AG04450 (cell line): ENCODE measurements at places on chromosomes 1 and 21. TPM values are rescaled to one million over a fixed set of nuclear protein-coding genes. Genes with fewer than 3 reads are reported as not detected.

- DNase-seq, result no peak
Observed at GRCh38 chr1:15283526-15283925, 36.5 kb downstream of the FHAD1 start.

DNA sequence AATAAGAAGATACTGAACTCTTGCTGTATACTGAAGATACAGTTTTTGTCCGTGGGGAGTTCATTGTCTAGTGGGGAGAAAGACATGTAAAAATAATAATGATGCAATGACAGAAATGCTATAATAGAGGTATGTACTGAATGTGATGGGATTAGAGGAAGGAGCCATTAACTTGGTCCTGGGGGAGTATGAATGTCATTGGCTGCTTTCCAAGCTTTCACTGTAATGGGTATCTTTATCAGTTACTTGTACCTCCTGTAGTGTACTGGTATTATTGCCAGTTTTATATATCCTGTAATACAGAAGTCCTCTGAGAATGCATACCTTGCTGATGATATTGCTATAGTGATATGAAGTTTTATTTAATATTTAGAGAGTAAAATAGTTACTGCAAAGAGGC, 7.4 kb downstream of the BTBD8 start:
- no peak for DNase-seq

The FAM167B gene
- 0.40 and 0.43 TPM in 2 replicates for polyA plus RNA-seq

The GBP2 gene
- polyA plus RNA-seq, result 56.8 and 67.9 TPM in 2 replicates

DNA sequence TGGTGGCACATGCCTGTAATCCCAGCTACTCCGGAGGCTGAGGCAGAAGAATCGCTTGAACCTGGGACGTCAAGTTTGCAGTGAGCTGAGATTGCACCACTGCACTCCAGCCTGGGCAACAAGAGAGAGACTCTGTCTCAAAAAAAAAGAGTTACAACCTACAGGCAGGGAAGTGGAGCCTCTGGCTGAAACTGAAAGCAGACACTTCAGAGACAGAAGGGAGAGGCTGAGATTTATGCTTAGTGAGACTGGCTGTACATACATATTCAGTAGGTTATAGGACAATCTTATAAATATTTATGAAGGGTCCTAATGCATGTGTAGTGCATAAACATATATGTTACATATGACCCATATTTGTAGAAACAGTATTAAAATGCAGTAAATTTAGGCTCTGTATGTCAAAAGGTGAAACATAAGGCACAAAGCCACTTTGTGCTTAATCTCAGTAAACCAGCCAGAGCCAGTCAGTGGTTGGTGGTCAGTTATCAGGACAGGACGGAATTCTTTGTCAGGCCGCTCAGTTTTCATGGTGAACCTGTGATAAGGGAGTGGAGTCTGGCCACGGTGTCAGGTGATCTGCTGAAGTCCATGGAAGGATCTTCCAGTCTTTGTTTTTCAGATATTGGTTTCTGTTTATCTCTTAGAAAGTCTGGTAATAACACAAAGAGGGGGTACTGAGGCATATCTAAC, 13.7 kb downstream of the RHEX start:
- no peak for DNase-seq
